Neural progenitor cell (in vitro differentiated cells): ENCODE measurements at places on chromosomes 1 and 21.
A peak's percentile ranks its signal among the peaks of the same experiment; 100 is the strongest.

- no peak for DNase-seq
These were observed 341.4 kb upstream of the ZRANB2 start for GRCh38 chr1:71422221-71422620.

DNA sequence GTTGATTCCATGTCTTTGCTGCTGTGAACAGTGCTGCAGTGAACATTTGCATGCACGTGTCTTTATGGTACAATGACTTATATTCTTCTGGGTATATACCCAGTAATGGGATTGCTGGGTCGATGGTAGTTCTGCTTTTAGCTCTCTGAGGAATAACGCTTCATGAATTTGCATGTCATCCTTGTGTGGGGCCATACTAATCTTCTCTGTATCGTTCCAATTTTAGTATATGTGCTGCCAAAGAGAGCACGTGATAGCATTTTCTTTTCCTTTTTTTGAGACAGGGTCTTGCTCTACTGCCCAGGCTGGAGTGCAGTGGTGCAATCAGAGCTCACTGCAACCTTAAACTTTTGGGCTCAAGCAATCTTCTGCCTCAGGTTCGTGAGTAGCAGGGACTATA is 24.9 kb upstream of the MAP1LC3C start:
- no peak for DNase-seq

- no peak for DNase-seq
These were observed 443.0 kb downstream of the PTPRU start for GRCh38 chr1:29679316-29679715.

DNA sequence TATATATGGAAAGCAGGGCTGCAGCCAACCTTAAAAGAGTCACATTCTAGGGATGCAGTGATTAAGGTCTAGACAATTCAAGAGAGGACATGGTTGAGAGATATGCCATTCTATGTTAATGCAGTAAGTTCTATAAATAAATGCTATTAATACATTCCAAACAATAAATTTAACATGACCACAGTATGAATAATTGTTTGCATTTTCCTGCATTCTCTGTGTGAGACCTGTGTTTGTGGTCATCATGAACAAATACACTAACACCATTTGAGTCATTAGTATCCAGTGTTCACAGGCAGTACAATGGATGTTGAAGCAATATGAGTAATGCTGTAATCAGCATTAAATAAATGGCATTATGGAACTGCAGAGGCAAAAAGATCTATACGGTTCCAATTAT is 5.5 kb upstream of the ZRANB2 start:
- DNase-seq, result no peak

DNA sequence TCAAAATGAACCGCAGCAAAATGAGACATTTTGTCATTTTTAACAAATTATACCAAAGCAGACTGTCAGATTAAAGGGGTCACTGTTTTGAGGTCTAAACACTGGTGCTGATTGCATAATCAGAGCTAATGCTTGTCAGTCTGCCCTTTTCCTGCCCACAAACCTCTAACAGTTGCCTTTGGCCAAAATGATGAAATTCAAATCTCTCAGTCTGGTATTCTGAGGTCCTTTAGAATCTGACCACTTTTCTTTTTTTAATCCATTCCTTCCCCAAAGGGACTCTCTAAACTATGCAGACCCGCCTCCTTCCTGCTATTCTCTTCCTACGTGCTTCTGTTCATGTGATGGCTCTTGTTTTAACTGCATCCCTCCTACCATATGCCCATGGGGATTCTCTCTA is 145.2 kb upstream of the SPATA6 start:
- DNase-seq, result no peak

DNA sequence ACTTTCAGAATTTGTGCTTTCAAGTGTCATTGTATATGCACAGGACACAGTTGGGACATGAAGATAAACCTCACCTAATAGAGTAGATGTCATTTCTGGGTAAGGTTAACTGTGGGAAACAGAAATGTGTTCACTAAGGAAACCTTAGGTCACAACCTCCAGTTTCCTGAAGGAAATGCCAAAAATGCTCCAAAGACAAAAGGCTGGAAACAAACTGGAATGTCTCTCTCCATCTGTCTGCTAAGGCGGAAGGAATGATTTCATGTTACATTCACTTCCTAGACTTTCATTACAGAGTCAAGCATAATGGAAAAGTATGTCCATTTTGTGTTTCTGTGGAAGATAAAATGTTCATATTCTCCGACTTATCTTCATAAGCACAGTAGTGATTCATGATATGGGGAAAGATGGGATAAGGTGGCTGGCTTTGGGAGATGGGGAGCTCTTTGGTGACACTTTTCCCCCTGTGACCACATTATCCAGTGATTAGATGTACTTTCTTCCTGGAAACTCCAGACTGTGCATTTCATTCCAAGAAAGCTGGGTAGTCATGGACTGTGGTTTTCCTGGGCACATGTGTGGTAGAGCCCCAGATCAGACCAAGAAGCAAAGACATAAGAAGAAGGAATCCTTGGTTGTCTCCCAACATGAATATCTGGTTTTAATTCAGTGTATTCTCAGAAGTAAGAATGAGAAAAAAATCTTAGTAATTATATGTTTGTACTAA is 5.7 kb downstream of the S1PR1 start:
- no peak for DNase-seq

GRCh38 chr1:97781762-97782337 is 139.0 kb downstream of the DPYD start:
- DNase-seq, result no peak

DNA sequence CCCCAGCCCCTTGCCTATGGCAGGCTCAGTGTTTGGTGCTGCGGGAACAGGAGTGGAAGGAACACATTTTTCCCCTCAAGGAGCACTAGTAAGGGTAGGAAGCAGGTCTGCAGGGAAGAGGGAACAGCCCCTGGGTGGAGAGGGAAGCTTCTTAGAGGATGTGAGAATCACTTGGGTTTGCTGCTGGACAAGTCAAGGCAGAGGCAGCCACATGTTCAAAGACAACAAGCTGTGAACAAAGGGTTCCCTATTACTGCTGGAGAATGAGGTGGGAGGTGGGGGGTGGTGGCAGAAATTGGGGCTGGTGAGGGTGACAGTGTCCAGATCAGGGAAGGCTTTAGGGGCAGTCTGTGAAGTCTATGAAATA is 24.8 kb upstream of the CITED4 start:
- DNase-seq, result no peak

- DNase-seq, result no peak
These were observed 510.6 kb downstream of the NCAM2 start for GRCh38 chr21:21508859-21509258.

- DNase-seq, result no peak
These were observed 46.5 kb downstream of the NENF start for GRCh38 chr1:212479188-212479587.

DNA sequence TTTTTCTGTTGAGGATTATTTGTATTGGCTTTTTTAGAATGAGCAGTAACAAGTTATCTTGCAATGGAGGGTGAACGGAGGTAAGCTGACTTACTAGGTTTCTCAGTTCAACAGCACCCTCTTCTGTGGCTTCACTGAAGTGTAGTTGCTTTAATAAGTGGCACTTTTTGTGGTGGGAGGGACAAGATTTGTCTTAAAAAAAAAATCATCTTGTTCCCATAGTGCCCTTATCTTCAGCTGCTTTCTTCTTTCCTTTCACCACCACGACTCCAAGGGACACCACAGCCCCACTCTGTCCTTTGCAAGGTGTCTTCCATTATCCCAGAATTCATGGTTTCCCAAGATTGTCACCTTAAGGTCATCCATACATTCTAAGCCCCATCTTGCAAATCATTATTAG is 92.9 kb downstream of the PIGK start:
- DNase-seq, result peak; percentile 78

GRCh38 chr1:89361681-89362080 is 2.2 kb upstream of the GBP6 start:
- DNase-seq, result no peak

GRCh38 chr1:26169198-26169554 is 413 bp upstream of the C1orf232 start:
- no peak for DNase-seq

DNA sequence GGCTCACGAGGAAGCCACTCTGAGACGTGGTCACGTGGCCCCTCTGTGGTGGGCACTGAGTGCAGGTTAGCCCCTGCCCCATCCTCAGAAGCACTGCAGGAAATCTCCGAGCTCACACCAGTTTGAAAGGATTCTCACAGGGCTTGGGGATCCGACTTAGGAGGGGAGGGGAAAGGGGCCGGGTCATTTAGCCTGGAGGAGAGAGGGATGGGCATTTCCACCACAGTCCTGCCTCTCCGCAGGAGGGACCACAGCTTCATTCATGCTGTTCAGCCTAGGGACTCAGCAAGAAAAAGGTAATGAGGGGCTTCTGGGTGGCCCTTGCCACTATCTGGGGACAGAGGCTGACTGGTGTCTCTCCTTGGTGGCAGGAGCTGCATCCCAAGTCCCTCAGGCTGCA is 126.5 kb downstream of the NPHP4 start:
- DNase-seq, result peak; percentile 75
